Activated CD8-positive, alpha-beta T cell treated with anti-CD3 and anti-CD28 coated beads for 36 hours (primary cell): ENCODE measurements at places on chromosomes 11 and 22. TPM values are rescaled to one million over a fixed set of nuclear protein-coding genes. Genes with fewer than 3 reads are reported as not detected.

DNA sequence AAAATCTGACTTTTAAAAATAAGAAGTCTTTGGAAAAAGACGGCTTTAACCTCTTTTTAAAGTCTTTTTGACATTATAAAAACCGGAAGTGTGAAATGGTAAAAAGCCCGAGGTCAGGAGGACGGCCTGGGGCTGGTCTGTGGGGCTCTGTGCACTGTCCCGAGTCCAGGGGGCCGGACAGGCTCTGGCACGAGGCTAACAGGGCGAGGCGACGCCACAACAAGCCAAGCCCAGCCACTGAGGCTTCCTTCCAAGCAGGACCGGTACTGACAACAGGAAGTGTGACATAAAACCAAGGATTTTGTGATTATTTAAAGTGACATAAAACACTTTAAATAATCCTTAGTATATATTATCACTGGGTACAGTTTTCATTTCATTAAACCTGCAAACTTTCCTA is 39.2 kb downstream of the BRD1 start:
- no peak for DNase-seq

GRCh38 chr11:57240757-57241156 is 3.7 kb upstream of the APLNR start:
- DNase-seq, result no peak

Gene HDHD5
- 68.1 TPM for total RNA-seq

Gene GSTP1
- total RNA-seq, result 467 TPM

DNA sequence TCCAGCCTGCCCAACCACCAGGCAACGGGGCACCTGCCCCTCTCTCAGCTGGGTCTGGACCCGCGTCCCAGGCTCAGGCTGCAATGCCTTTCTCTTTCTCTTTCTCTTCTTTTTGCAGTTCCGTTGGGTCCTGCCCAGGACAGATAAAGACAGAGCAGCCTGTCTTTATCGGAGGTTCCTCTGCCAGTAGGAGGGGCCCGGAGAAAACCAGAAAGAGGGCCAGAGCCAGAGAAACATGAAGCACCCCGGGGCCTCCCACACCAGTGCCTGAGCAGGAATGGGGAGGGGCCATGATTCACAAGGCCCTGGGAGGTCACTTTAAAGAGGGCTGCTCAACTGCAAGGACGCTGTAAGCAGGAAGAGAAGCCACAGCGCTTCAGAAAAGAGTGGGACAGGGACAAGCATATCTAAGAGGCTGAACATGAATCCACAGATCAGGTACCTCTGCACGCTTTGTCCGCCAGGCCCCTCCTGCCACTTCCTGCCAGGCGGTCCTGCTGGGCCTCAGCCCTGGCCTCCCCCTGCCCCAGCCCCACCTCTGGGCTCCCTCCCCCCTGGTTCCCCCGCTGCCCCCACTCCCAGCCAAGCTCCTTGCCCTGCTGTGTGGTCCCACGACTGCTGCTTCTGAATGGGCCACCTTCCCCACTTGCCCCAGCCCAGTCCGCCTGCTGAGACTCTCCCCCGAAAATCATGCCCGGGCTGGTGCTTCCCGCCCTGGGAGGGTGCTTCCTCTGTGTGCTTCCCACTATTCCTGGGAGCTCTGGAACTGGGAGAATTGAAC is at the start of gene APOBEC3C:
APOBEC3C (plus strand) TSS at position 316 of the 781 bp plus-strand sequence; CDS start at position 422, 106 bp downstream.
- DNase-seq, result peak; percentile 93

- DNase-seq, result no peak
These were observed 18.2 kb downstream of the SLC5A4 start for GRCh38 chr22:32236970-32237369.

- DNase-seq, result no peak
These were observed at the start of gene CCDC83 for GRCh38 chr11:85855341-85855656. CCDC83 (plus strand) TSS chr11:85855383; CDS start chr11:85865124, 9,741 bp downstream.

DNA sequence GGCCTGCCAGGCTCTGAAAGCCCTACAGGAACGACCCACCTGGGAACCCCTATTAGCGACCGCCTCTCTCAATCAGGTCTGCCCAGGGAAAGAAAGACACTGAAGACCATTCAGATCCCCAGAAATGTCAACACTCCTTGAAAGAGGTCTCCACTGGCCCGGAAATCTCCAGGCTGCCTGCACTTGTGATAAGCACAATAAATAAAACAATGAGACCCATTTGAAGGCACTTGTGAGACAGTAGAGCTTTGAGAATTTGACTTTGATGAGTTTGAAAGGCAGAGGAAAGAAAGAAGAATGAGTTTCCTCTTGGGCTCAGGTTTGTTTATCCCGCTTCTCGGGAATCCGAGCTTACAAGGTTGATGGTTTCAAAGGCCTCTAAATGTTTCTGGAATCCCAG is 416.3 kb downstream of the BUD13 start:
- DNase-seq, result no peak

GRCh38 chr22:46561435-46561905 is 24.1 kb upstream of the CELSR1 start:
- peak; percentile 67 for DNase-seq

DNA sequence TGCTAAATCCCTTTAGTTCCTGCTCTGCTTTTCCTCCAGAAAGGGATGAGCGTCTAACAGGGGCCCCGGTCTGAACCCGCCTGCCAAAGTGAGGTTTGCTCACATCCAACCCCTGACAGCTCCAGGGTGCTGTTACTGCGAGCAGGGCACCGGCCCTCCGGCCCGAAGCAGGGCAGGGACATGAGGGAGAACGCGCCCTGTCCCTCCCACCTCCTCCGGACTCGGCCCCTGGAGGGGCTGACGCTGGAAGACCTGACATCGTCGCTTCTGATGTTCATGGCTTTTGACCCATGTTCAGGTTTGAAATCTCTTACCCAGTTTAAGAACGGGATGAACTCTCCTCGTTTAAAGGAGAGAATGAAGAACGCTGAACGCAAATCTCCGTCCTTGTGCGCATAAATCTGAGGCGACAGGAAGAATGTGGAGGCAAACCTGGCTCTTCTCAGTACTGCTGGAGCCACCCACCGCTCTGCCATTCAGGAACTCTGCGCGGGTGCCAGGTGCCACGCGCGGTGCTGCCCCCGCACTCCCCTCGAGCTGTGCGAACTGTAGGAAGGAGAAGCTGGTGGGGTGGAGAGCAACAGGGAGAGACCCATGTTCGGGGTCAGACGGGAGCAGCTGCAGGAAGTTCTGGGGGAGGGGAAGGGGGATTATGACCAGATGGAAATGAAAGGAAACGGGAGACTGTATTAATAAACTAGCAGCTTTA is 826 bp upstream of the EEF1G start:
- peak; percentile 28 for DNase-seq

DNA sequence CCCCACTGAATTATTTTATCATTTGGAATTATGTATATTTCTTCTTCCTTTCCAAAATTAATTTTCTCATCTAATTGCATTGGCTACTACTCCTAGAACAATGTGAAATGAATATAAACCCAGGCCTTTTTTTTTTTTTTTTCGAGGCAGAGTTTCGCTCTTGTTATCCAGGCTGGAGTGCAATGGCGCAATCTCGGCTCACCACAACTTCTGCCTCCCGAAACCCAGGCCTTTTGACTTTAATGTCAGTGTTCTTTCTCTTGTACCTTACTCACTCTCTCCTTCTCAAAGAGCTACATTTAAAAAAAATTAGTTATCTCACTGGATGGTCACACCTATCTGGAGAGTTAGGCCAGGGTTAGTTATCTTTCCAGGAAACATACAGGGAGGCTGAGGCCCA is 35.3 kb upstream of the LRRC32 start:
- no peak for DNase-seq

- no peak for DNase-seq
These were observed 378.6 kb upstream of the FAT3 start for GRCh38 chr11:91846002-91846401.

Gene OR4X1
- total RNA-seq, result not detected

Gene NRXN2
- 0.07 TPM for total RNA-seq

Gene MAPK8IP1
- total RNA-seq, result 1.4 TPM

GRCh38 chr11:126821827-126822226 is 178.7 kb downstream of the KIRREL3 start:
- no peak for DNase-seq

GRCh38 chr11:131593301-131593700 is 222.9 kb downstream of the NTM start:
- DNase-seq, result no peak

Gene TNNI2
- not detected for total RNA-seq

DNA sequence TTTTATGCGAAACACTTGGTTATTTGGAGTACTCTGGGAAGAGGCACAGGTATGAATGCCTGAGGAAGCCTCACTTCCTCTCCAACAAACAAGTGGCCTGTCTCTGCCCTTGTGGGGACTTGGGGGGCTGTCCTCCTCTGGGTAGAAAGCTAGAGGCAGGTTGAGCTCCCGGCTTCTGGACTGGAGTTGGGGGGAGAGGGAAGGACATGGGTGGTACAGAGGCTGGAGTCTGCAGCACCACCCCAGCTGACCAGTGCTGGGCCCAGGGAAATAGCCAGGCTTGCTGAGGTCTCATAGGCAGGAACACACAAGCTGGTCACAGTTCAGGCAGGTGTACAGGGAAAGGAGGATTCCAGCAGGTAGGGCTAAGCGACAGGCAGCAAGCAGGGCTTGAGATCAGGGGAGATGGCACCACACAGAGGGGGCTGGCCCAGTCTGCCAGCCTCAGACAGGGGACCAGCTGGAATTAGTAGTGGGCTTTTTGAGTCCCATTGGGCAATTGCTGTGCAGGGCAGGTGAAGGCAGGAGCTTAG is 135.3 kb upstream of the TEAD1 start:
- DNase-seq, result no peak

Gene GAL
- 2.2 TPM for total RNA-seq

- peak; percentile 33 for DNase-seq
These were observed 47.2 kb downstream of the MCHR1 start for GRCh38 chr22:40726514-40726913.

Gene NEFH
- 7.5 TPM for total RNA-seq

DNA sequence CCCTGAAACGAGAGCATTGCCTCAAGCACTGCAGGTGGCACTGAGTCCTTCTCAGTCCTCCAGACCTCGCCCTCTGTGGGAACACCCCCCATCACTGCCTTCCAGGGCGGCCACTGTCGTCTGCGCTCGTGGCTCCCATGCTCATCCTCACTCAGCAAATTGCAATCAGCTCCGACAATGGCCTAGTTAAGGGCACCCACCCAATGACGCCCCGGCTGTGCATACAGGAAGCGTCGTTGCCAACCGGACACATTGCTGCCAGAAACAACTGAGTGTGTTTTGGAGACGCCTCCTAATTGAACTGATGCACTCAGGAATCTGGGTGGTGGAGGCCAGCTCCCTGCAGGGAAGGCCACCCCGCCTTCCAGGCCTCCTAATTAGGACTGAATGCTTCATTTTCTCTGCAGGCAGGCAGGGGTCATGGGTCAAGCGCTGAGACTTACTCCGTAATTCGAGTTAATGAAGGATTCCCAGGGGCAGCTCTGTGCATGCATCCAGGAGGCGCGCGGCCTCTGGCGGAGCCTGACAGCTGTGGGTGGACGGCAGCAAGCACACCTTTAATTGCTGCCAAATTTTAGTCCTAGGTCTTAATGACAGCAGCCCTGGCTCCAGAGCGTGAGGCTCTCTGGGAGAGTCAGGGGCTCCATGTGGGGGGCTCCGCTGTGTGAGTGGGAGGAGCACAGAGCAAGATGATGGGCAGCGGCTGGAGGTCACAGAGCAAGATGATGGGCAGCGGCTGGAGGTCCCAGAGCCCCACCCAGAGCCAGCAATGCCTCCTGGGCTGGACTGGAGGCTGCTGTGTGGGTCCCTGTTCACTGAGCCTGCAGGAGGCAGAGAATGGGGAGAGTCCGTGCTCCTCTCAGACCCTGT is 199.0 kb downstream of the BRD1 start:
- DNase-seq, result no peak

Gene SHISAL1
- not detected for total RNA-seq

GRCh38 chr11:13880634-13881033 is 81.9 kb upstream of the SPON1 start:
- no peak for DNase-seq

- DNase-seq, result no peak
These were observed 59.7 kb upstream of the RAG2 start for GRCh38 chr11:36657610-36658267.

GRCh38 chr22:21652010-21652546 is 10.0 kb downstream of the SDF2L1 start:
- DNase-seq, result peak; percentile 95

Gene P2RY2
- total RNA-seq, result not detected

DNA sequence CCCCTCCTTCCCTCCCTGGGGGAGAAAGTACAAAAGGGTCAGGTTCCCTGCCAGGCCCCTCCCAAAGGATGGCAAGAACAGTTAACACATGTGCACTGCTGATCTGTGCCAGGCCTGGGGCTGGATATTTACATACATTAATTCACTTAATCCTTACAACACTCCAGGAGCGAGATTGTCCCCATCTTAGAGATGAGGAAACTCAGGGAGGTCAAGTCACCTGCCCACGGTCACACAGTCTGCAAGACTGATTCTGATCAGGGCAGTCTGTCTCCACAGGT is 36.5 kb downstream of the NECTIN1 start:
- no peak for DNase-seq

- DNase-seq, result no peak
These were observed 5.6 kb downstream of the ETS1 start for GRCh38 chr11:128581561-128582272.

DNA sequence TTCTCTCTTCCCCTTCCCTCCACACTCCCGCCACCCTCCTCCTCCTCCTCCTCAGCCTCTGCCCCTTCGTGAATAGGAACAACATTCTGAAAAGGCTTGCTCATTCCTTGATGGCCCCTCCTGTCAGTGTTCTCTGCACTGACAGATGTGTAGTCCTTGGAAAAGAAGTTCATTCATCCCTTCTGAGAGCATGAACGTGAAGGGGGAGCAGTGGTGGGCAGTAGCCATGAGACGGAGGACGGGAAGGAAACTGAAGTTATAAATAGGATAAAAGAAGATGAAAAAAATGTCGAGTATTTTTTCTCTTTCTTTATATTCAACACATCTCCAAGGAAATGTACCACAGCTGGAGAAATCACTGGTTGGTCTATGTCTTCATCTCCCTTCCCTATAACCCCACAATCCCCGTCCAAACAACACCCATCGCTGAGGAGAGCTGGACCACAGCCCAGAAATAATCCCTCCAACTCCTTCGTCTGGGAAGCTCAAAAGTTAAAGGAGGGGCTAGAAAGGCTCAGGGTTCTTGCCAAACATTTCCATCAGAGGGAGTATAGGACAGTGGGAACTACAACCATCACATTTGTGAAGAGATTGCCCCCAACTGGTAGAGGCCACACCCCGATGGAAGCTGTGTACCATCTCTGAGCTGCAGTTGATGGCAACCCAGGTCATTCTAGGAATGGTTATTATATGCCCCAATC is 33.5 kb downstream of the ETS1 start:
- peak; percentile 22 for DNase-seq
